T-helper 17 cell (primary cell): ENCODE measurements at places on chromosomes 4 and X. TPM values are rescaled to one million over a fixed set of nuclear protein-coding genes. Genes with fewer than 3 reads are reported as not detected.

DNA sequence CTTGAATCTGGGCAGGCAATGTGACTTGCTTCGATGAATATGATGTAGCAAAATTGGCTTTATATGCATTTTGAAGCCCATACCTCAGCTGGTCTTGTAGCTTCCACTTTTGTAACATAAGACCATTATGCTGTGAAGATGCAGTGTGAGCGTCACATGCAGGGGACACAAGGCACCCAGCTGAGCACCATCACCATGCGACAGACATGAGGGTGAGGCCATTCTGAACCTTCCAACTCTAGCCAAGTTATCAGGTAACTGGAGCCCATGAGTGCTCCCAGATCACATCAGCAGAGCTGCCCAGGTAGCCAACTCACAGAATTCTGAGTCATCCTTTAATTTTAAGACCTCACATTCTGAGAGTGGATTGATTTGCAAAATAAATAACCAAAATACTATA, 705.9 kb downstream of the FSTL5 start:
- no peak for DNase-seq

GRCh38 chr4:8838961-8839431, 32.6 kb downstream of the HMX1 start:
- no peak for DNase-seq

FAM193A gene
- total RNA-seq = 34.8 TPM

GRCh38 chrX:10103023-10103422, 53.8 kb upstream of the CLCN4 start:
- no peak for DNase-seq

DNA sequence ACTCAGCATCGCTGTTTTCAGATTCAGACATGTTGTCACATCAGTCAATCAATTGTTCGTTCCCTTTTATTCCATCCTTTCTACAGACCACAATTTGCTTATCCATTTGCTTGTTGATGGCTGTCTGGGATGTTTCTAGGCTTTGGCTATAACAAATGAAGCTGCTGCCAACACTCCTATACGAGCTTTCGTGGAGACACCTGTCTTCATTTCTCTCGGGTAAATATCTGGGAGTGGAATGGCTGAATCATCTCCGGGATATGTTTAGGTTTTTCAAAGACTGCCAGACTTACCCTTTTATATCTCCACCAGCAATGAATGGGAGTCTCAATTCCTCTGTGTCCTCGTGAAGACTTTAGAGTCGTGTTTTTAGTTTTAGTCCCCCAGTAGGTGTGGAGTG, 118.9 kb downstream of the SORCS2 start:
- no peak for DNase-seq

GRCh38 chr4:80016506-80016905, 56.5 kb downstream of the ANTXR2 start:
- no peak for DNase-seq

STOX2 gene
- not detected for total RNA-seq

GRCh38 chrX:136783159-136783558, 2.4 kb upstream of the ARHGEF6 start:
- no peak for DNase-seq
